Activated naive CD4-positive, alpha-beta T cell treated with anti-CD3 and anti-CD28 coated beads for 36 hours (primary cell): ENCODE measurements at places on chromosomes 7 and 10. TPM values are rescaled to one million over a fixed set of nuclear protein-coding genes. Genes with fewer than 3 reads are reported as not detected.

The UBE3C gene
- 52.9 TPM for total RNA-seq

The C10orf95 gene
- 0.15 TPM for total RNA-seq

The LRRD1 gene
- total RNA-seq = not detected

The PDLIM1 gene
- total RNA-seq = 0.27 TPM

The SPDYE18 gene
- 0.27 TPM for total RNA-seq

The FBXO24 gene
- total RNA-seq = 1.5 TPM

The WDR91 gene
- 10.6 TPM for total RNA-seq

The SEMA3E gene
- total RNA-seq = not detected

- no peak for DNase-seq
- peaks cover 20% of the 10 kb centered on the region for H3K4me1 ChIP-seq
- no peak overlapping the region for H3K27ac ChIP-seq
- no peaks in the 10 kb centered on the region for H3K36me3 ChIP-seq
- H3K4me3 ChIP-seq = no peak overlapping the region
Observed at GRCh38 chr10:74174521-74174920, 23.5 kb downstream of the ADK start.

- no peak overlapping the region for H3K4me3 ChIP-seq
- DNase-seq = no peak
- H3K4me1 ChIP-seq = no peaks in the 10 kb centered on the region
- peaks cover 2% of the 10 kb centered on the region for H3K27me3 ChIP-seq
Observed at GRCh38 chr7:38558761-38559345, 72.3 kb downstream of the AMPH start.

GRCh38 chr10:130887170-130887569 lies 424.4 kb downstream of the TCERG1L start:
- H3K36me3 ChIP-seq = no peaks in the 10 kb centered on the region
- H3K4me3 ChIP-seq = no peak overlapping the region
- H3K27ac ChIP-seq = no peak overlapping the region
- peaks cover 2% of the 10 kb centered on the region for H3K4me1 ChIP-seq
- peaks cover 7% of the 10 kb centered on the region for H3K27me3 ChIP-seq
- DNase-seq = no peak

GRCh38 chr10:113953505-113954272 lies 90.0 kb upstream of the ADRB1 start:
- DNase-seq = no peak
- H3K27me3 ChIP-seq = peaks cover 5% of the 10 kb centered on the region
- peaks cover 9% of the 10 kb centered on the region for H3K4me1 ChIP-seq
- H3K36me3 ChIP-seq = peaks cover 3% of the 10 kb centered on the region
- H3K27ac ChIP-seq = no peak overlapping the region
- no peak overlapping the region for H3K4me3 ChIP-seq

- no peaks in the 10 kb centered on the region for H3K4me1 ChIP-seq
- no peaks in the 10 kb centered on the region for H3K27me3 ChIP-seq
- no peak overlapping the region for H3K4me3 ChIP-seq
- H3K27ac ChIP-seq = no peak overlapping the region
Observed at GRCh38 chr7:124152859-124153692, 120.2 kb upstream of the TMEM229A start.

- no peaks in the 10 kb centered on the region for H3K27me3 ChIP-seq
- no peak overlapping the region for H3K4me3 ChIP-seq
- DNase-seq = no peak
- H3K27ac ChIP-seq = no peak overlapping the region
- H3K36me3 ChIP-seq = no peaks in the 10 kb centered on the region
Observed at GRCh38 chr7:99293650-99294049, 21.0 kb downstream of the MYH16 start.

GRCh38 chr10:1412531-1413189 lies 324.7 kb downstream of the ADARB2 start:
- H3K4me1 ChIP-seq = no peaks in the 10 kb centered on the region
- no peak overlapping the region for H3K27ac ChIP-seq
- no peaks in the 10 kb centered on the region for H3K36me3 ChIP-seq
- DNase-seq = no peak

DNA sequence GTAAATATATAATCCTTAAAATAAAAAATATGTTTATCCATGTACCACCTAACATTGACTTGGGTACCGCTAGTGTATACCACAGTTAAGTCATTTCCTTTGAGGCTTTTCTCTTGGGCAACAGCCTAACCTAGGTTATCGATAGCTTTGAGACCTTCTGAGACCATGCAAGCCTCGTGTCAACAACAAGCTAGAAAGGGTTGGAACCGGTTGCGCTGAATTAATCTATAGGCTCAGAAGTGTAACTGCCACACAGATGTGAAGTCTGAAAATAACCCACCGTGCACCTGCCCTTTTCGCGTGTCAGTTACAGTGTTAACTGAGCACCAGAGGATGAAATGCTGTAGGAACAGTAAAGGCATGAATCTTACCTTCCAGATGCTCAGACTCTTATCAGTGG lies 59.8 kb downstream of the ARID5B start:
- H3K4me3 ChIP-seq = no peak overlapping the region
- peak; percentile 26 for DNase-seq
- H3K27ac ChIP-seq = peak overlapping the region; percentile 70
- peaks cover 70% of the 10 kb centered on the region for H3K36me3 ChIP-seq
- H3K27me3 ChIP-seq = no peaks in the 10 kb centered on the region

- peaks cover 3% of the 10 kb centered on the region for H3K27me3 ChIP-seq
- no peak overlapping the region for H3K4me3 ChIP-seq
- H3K27ac ChIP-seq = no peak overlapping the region
- no peaks in the 10 kb centered on the region for H3K4me1 ChIP-seq
- H3K36me3 ChIP-seq = no peaks in the 10 kb centered on the region
- no peak for DNase-seq
Observed at GRCh38 chr10:120586471-120586872, 129.4 kb downstream of the PLPP4 start.

DNA sequence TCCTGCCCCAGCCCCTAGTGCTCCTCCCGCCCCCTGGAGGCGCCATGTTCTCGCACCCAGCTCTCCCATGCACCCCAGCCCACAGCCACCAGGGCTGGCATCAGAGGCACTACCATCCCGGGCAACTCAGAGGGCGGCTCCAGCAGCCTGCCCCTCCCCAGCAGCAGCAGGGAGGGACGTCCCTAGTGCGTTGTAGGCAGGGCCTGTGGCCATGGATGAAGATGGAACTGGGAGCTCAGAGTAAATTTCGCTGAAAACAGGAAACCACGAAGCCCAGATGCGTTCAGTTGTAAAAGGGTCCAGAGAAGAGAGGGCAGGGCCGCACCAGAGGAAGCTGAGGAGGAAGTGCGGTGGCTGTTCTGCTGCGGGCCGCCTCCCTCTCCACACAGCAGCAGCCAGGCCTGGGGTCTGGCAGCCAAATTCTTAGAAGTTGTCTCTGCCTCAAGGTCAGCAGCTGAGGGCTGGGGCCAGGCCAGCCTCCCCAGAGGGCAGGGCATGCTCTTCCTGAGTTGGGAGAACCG lies 24.6 kb downstream of the VSIR start:
- peak overlapping the region; percentile 64 for H3K4me3 ChIP-seq
- H3K27ac ChIP-seq = peak overlapping the region; percentile 98
- H3K4me1 ChIP-seq = peaks cover 94% of the 10 kb centered on the region
- peaks cover 33% of the 10 kb centered on the region for H3K36me3 ChIP-seq

GRCh38 chr10:72173262-72173618 lies 42.6 kb upstream of the ANAPC16 start:
- H3K4me3 ChIP-seq = no peak overlapping the region
- no peaks in the 10 kb centered on the region for H3K27me3 ChIP-seq
- DNase-seq = no peak
- H3K27ac ChIP-seq = no peak overlapping the region
- H3K36me3 ChIP-seq = peaks cover 3% of the 10 kb centered on the region
- H3K4me1 ChIP-seq = peaks cover 21% of the 10 kb centered on the region

DNA sequence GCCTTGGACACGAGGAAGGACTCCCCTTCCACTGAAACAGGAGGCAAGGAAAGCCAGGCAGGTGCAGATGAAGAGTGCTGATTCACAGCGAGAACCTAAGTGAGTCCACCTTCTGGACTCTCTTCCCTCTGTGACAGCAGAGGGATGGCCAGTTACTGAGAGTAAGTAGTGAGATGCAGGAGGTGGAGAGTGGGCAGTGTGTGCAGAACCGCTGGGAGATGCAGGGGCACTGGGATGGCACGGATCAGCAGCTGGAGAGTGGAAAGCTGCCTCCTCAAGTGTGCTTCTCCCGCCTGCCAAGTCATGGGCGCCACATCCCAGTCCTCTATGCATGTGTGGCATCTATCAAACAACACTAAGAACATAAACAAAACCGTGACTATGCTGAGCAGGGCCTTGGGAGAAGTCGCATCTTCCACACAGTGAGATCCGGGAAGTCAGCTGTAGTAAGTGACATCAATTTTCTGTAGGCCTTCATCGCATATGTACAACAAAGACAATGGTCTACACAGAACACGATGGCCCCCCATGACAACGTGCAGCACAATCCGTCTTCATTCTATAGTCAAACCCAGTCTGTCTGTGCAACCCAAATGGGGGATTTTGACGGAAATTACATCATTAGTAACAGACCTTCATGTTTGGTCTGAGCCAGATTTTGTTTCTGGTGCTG lies 217.4 kb upstream of the KLF14 start:
- H3K4me3 ChIP-seq = no peak overlapping the region
- no peak overlapping the region for H3K27ac ChIP-seq
- peaks cover 51% of the 10 kb centered on the region for H3K36me3 ChIP-seq
- peaks cover 60% of the 10 kb centered on the region for H3K4me1 ChIP-seq
- no peak for DNase-seq

DNA sequence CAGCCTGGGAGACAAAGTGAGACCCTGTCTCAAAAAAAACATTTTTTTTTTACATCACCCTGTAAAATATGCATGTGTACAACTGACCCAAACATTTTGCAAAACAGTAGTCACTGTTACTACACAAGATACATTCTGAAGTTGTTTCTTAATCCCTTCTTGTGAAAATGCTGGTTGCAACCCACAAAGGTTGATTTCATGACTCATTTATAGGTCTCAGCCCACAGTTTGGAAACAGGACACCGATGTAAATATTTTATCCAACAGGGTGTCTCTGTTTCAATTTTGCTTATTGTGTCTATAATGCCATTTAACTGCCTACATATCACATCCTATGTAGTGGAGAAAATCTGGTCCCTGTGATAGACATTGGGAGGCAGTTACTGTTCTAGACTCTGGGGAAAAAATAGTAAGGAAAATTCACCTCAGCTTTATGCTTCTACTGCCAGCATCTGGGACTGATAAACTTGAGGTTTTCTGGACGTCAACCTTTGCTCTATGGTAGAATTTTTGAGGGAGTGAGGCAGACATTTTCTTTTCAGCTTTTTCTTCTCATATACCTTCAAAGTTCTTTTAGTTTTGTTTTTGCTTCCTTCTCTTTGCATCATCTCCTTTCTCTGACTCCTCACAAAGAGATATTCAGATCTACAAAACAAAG lies 1.6 kb upstream of the RAB19 start:
- H3K27me3 ChIP-seq = no peaks in the 10 kb centered on the region
- H3K36me3 ChIP-seq = no peaks in the 10 kb centered on the region
- peaks cover 29% of the 10 kb centered on the region for H3K4me1 ChIP-seq
- DNase-seq = no peak
- peak overlapping the region; percentile 82 for H3K4me3 ChIP-seq

GRCh38 chr7:771234-772004 lies 44.3 kb upstream of the PRKAR1B start:
- H3K27me3 ChIP-seq = no peaks in the 10 kb centered on the region
- H3K4me3 ChIP-seq = no peak overlapping the region
- peaks cover 10% of the 10 kb centered on the region for H3K36me3 ChIP-seq
